ENCODE measurements at places on chromosomes 1 and 21.

GRCh38 chr1:3146907-3147306, 77.9 kb downstream of the PRDM16 start:
- no peak for DNase-seq

DNA sequence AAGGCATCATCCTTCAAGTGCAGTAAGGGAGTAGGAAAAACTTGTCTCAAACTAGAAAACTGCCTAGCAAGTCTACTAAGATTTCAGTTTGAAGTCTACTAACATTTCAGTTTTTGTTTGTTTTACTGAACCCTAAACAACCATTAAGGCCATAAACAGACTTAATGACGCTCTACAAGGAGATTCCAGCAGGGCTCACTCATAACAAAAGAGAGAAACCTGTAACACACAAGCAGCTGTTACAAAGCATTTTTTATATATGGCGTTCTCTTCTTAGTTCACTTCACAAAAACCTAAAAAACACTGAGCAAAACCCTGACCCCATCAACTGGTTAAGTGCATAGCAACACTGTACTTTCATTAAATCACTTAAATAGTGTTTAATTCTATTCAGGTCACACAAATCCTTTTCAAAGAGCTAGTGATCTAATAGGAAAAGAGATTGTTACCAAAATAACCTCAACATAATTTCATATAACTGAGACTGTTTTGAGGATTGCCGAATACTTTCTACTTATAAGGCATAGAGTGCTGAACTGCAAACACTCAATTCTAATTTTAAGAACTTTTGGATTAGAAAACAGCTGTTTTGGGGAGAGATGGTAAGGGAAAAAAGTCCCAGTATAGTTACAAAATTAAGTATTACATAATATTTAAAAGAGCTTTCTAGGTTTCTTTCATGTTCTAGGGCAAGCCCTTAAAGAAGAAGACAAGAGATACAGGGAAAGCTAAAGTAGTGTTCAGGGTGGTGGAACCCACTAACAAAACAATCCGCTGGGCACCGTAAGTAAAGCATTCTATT, 1.4 kb downstream of the B3GALNT2 start:
- no peak for DNase-seq

- peak; percentile 36 for DNase-seq
Measured at GRCh38 chr21:31660259-31660565, 719 bp downstream of the SOD1 start.

- no peak for DNase-seq
Measured at GRCh38 chr1:222644636-222644980, 26.7 kb downstream of the MIA3 start.

GRCh38 chr21:46196733-46197132, 12.5 kb upstream of the SPATC1L start:
- no peak for DNase-seq

DNA sequence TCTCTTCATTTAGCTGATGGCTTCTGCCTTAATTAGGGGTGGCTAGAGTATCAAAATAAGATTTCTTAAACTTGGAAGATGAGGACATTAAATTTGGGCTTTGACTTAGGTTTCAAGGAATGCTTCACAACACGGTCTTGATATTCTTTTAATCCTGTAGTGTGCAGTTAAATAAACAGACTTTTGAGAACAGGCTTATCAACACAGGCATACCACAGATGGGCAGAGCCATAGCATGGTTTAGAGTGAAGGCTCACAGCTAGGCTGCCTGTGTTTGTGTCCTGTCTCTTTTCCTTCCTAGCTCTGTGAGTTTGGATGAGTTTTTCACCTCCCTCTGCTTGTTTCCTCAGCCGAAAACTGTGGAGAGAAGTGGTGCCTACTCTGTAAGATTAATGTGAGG, 102.3 kb upstream of the IPO9 start:
- no peak for DNase-seq

GRCh38 chr21:34559089-34559631, 47.1 kb upstream of the KCNE1 start:
- no peak for DNase-seq

DNA sequence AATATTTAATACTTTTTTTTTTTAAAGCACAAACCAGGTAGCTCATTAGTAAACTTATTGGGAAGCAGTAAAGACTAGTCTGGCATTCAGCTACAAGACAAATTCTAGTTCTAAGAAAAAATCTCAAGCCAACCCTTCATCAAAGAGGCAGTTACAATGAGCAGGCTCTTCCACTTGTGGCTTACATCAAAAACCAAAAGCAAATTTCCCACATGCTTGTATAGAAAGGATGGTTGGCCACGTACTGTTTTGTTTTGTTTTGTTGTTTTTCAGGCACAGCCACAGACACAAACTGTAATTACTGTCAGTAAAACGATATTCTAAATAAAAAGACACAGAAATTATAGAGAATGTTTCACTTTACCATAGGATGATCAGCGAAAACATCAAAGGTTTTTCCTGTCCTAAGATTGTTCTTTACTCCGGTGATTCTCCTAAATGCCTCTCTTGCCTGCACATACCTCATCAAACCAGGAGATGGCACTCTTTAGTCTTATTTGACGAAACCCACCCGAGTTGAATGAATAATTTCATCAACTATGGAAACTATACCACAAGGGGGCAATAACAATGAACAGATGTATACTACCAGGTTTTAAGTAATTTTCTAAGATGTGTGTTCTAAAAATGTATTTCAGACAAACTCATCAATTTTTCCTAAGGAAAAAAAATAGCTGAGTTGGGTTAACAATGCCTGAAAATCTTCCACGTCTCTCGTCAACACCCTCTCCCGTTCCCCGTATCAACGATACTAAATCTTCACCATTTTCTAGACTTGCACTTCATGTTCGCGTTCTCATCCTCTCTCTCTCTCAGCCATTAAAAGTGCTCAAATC, 26.9 kb downstream of the RPL5 start:
- peak; percentile 62 for DNase-seq

DNA sequence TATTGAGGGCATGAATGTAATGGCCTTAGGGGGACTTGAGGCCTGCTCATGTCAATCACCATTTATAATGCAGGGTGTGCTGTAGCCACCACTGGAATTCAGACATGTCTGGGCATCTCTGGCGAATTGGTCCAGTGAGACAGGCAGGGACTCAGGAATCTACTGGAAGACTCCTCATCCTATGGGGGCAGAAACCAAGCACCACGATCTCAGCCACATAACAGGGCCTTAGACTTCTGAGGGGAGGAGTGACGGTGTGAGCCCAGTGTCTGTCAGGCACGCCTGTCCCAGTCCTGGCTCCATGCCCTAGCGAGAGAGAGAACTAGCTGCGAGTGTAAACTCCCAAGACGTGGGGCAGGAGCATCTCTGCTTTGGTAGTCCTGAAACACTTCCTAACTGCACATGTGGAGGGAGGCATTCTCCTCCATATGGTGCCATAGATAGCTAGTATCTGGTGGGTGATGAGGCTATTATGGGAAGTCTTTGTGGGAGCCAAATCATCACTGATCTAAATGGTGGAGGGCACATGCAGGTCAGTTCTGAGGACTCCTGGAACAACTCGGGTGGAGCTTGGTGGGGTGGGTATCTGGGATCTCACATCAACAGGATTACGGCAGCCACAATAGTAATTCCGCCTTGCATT, 29.8 kb upstream of the KIAA0040 start:
- no peak for DNase-seq

DNA sequence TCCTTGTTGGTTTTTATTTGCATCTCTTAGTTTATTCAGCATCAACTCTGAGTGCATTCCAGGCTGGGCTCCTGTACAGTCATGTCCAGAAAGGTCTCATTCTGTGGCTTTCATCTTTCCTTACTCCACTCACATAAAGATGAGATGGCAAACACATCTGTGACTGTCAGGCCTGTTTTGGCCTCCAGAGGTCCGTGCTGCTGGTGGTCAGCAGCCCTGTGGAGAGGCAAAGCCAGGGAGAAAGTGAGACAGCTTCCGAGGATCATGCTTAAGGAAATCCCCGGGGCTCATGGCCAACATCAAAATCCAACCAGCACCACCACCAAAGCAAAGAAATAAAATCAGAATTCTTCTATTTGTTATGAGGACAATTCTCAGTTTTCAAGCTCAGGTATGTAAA, 96.1 kb upstream of the HIVEP3 start:
- DNase-seq = no peak

DNA sequence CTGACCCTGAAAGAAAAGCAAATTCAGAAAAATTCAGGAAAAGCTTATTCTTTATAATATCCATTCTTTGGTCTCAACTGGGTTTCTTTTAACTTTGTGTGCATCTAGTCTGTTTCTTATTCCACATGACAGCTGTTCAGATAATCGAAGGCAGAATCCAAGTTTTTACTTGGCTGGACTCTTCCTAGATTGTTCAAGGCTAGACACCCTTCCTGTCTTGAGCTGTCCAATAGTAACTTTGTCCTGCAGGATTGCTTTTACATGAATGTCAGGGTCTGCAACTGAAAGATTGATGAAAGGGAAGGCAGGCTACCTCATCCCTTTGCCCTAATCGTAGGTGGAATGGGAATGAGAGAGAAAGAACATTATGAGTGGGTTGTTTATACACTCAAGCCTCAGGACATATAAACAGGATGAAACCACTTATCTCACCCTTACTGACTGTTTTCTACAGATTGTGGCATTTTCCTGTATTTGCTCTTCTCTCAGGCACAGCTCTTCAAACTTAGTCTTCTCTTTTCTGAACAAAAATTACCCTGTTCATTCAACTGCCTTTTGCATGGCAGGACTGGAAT, 76.9 kb downstream of the LEPR start:
- no peak for DNase-seq

DNA sequence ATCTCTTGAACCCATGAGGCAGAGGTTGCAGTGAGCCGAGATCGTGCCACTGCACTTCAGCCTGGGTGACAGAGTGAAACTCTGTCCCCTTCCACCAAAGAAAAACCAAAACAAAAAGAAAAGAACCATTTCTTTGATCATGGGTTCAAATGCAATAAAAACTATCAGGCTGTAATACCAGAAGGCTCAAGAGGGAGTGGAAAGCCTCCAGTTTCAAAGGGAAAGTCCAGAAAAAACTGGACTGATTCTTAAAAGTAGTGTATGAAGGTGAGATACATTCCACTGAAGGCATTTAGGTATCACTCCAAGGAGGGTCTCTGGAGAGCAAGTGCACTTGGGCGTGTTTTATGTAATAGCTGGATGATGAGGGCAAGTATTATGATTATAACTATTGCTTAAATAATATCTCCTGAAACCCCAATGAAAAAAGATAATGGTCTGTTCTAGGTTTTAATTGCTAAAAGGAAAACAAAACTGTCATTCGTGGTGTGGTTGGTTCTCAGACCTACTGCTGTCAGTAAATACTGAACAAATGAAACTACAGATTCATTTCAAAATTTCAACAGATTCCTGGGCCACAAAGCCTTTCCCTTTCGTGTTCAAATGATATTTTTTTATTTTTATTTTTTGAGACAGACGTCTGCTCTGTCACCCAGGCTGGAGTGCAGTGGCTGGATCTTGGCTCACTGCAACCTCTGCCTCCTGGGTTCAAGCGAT, 6.0 kb upstream of the CAMTA1 start:
- DNase-seq = no peak

GRCh38 chr1:185938396-185938795, 204.2 kb downstream of the HMCN1 start:
- DNase-seq = no peak

- DNase-seq = no peak
Measured at GRCh38 chr1:85606414-85606800, 25.8 kb downstream of the CCN1 start.

DNA sequence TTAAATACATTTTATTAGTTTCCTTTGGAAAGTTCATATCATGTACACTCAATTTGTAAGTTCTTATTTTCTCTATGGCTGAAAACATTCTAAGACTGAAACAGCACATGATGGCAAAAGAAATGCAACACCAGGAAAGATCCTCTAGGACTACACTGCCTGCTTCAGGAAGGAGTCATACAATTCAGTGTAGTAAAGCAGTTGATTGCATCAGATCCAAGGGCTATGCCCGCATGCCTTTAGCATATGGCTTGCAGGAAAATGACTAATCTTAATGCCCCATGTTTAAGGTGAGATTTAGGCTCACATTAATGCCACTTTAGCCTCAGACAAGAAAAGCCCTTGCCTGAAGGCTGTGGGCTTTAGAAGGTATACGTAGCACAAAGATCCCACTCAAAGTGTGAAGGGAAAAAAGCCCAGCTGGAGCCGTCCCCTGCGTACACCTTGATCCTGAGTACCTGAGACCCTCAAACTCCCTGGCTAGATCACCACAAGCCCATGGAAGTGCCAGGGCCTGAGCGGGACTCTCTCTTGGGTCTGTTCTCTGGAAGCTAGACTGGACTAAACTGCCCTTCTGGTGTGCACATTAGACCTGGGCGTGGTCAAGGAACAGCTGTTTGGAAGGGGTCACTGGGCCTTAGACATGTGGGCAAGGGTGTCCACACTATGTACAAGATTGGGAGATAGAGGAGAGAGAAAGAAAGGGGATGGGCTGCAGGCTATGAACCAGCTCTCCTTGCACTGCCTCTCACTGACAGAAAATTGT, 52.9 kb downstream of the ESRRG start:
- DNase-seq = peak; percentile 87

DNA sequence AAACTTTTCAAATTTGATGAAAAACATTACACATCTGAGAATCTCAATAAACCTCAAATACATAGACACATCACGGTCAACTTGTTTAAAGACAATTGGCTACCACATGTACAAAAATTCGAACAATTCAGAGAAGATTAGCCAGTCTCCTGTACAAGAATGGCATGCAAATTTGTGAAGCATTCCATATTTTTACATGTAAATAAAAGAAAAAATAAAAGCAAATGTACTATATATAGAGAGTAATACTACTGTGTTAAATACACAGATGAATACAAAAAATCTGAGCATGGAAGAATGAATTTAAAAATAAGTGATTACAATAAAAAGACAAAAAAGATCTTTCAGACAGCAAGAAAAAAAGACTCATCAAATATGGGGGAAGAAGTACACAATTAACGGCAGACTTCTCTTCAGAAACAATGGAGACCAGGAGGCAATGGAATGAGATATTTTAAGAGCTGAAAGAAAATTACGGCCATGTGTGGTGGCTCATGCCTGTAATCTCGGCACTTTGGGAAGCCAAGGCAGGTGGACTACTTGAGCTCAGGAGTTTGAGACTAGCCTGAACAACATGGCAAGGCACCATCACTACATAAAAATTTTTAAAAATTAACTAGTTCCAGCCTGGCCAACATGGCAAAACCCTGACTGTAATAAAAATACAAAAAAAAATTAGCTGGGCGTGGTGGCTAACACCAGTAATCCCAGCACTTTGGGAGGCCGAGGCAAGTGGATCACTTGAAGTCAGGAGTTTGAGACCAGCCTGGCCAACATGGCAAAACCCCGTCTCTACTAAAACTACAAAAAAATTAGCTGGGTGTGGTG, 23.2 kb downstream of the HAX1 start:
- DNase-seq = no peak

DNA sequence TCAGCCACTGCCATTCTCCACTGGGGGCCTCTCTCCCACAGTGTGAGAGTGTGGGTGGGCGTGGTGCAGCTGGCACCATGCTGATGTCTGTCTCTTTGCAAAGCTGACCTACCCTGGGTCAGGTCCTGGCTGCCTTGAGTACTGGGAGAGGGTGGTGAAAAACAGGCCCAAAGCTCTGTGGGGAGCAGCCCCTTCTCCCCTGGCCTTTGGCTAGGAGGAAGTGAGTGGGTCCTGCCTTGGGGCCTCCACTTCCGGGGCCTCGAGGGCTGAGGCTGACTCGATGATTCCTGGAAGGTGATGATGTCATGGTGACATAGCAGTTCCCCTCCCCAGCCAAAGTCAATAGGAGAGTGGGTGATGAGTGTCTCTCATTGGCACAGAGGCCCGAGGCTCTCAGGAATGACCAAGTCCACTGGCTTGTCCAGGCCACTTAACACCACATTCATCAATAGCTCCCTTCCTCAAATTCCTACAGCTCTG, 53.0 kb downstream of the IER5 start:
- no peak for DNase-seq

Measured in NCI-H524 (cell line).